ENCODE measurements at places on chromosomes 11 and 22. TPM values are rescaled to one million over a fixed set of nuclear protein-coding genes. Genes with fewer than 3 reads are reported as not detected.

- peak; percentile 49 for DNase-seq
- H3K27ac ChIP-seq: no peak overlapping the region
- no peak overlapping the region for H3K4me3 ChIP-seq
- peaks cover 4% of the 10 kb centered on the region for H3K4me1 ChIP-seq
Measured at GRCh38 chr22:39414377-39414776, 14.8 kb downstream of the TAB1 start.

GRCh38 chr22:35102663-35103062, 36.7 kb downstream of the ISX start:
- H3K36me3 ChIP-seq: no peaks in the 10 kb centered on the region
- no peak for DNase-seq
- no peak overlapping the region for H3K27ac ChIP-seq
- peaks cover 9% of the 10 kb centered on the region for H3K27me3 ChIP-seq

GRCh38 chr11:2763984-2764383, 64.2 kb upstream of the KCNQ1OT1 start:
- peaks cover 3% of the 10 kb centered on the region for H3K27me3 ChIP-seq
- no peaks in the 10 kb centered on the region for H3K36me3 ChIP-seq
- H3K4me1 ChIP-seq: peaks cover 6% of the 10 kb centered on the region
- no peak overlapping the region for H3K4me3 ChIP-seq
- no peak for DNase-seq

DNA sequence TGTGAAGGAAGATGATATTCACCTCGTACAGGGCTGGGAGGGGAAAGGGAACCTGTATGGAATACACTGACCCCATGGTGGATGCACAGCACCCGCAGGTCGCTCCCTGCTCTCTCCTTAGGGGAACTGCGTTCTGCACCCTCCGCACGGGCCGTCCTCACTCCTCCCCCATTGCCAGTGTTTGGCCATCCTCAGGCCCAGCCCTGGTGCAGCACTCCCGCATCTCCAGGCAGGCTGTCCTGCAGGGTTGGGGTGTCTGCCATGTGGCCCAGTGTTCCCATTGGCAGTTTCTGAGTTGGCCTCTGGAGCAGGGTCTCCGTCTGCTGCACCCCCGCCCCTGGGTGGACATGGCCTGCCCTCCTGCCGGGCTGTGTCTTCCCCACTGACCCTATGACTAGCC, 19.1 kb upstream of the PARVG start:
- no peak for DNase-seq
- H3K27me3 ChIP-seq: no peaks in the 10 kb centered on the region
- no peak overlapping the region for H3K4me3 ChIP-seq
- no peak overlapping the region for H3K27ac ChIP-seq
- H3K36me3 ChIP-seq: peaks cover 24% of the 10 kb centered on the region

Gene MISFA
- 2.2 TPM for total RNA-seq

Gene SYT12
- 7.2 TPM for total RNA-seq

Gene OR5A1
- not detected for total RNA-seq

GRCh38 chr22:24432059-24432853, 4.9 kb downstream of the ADORA2A start:
- H3K36me3 ChIP-seq: no peaks in the 10 kb centered on the region
- peak; percentile 83 for DNase-seq
- H3K27me3 ChIP-seq: no peaks in the 10 kb centered on the region
- H3K27ac ChIP-seq: peak overlapping the region; percentile 49
- peaks cover 37% of the 10 kb centered on the region for H3K4me1 ChIP-seq
